ENCODE measurements at places on chromosomes 16 and 17.

DNA sequence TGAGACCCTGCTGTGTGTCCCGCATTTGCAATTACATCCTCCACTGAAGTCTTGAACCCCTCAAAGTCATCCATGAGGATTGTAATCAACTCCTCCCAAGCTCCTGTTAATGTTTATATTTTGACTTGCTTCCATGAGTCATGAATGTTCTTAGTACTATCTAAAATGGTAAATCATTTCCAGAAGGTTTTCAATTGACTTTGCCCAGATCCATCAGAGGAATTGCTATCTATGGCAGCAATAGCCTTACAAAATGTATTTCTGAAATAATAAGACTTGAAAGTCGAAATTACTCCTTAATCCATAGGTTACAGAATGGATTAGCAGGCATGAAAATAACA, 2.5 kb upstream of the C16orf87 start:
- no peak for DNase-seq

- peak; percentile 21 for DNase-seq
Observed at GRCh38 chr16:53282975-53283946, 151.0 kb upstream of the RBL2 start.

- DNase-seq: peak; percentile 78
Observed at GRCh38 chr17:78883089-78883532, 19.9 kb downstream of the CEP295NL start.

- DNase-seq: no peak
Observed at GRCh38 chr17:8038954-8039610, at the start of gene ALOX15B. Gene ALOX15B (plus strand): TSS chr17:8039059. CDS start chr17:8039156, 97 bp downstream.

DNA sequence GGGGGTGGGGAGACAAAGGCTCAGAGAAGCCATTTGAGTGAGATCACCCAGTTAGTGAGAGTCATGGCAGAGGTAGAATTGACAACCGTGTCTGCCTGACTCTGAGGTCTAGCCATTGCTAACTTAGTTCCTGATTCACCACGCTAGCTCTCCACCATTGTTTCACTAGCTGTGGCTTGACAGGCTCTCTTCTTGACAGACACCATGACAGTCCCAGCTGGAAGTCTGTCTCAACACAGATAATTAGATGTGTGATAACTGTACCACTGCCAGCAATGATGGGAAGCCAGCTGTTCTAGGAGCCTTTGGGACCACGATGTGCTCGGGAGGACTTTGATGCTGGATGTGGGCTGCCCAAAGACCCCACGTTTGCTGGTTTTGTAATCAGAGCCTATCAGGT, 170.5 kb upstream of the CACNG3 start:
- DNase-seq: no peak

DNA sequence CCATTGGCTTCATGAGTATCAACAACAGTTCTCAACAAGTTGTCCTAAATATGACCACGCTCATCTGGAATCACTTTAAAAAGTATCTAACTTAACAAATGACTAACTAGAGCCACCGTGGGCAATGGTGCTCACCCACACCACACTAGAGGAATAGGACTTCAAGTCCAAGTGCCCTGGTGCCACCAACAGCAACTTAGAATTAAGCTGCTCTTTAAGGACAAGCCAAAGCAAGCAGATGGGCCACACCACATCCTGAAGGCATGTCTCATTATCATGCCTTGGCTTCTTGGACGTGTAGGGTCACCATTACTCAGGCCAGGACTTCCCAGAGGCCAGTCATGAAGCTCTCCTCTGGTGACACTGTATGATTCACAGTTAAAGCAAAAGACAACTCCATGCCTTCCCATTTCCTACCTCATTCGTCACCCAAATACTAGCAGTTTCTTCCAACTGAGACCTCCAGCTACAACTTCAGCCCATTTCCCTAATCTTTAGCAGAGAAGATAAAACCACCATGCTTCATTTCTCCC, 9.4 kb upstream of the SLC6A4 start:
- no peak for DNase-seq

DNA sequence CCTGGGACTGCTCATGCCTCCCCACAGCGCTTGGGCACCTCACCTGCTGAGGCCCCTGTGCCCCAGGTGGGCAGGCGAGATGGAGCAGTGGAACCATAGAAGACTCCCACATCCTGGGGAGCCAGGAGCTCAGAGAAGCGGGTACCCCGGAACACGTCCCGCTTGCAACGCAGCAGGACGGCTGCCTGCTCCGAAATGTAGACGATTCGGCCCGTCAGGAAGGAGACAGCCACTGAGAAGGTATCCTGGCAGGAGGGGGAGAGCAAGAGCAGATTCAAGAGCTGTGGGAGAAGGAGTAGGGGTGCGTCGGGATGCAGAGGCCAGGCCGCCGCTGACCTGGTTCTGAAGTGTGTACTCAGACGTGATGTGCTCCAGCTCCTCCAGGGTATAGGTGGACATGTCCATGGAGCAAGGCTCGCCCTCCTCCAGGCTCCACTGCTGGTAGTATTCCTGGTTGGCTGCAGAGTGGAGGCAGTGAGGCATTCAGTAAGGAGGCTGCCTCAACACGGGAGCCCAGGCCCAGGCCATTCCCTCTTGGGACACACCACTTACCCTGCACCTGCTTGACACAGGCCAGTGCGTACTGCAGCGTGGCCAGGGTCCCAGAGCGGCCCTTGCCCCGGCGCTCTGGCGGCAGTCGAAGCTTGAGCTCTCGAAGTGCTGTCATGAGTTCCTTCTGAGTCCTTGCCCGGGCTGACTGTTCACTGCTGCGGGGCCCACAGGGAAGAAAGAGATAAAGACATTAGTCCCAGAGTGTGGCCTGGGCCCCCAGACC, 2.6 kb downstream of the PER1 start:
- no peak for DNase-seq

DNA sequence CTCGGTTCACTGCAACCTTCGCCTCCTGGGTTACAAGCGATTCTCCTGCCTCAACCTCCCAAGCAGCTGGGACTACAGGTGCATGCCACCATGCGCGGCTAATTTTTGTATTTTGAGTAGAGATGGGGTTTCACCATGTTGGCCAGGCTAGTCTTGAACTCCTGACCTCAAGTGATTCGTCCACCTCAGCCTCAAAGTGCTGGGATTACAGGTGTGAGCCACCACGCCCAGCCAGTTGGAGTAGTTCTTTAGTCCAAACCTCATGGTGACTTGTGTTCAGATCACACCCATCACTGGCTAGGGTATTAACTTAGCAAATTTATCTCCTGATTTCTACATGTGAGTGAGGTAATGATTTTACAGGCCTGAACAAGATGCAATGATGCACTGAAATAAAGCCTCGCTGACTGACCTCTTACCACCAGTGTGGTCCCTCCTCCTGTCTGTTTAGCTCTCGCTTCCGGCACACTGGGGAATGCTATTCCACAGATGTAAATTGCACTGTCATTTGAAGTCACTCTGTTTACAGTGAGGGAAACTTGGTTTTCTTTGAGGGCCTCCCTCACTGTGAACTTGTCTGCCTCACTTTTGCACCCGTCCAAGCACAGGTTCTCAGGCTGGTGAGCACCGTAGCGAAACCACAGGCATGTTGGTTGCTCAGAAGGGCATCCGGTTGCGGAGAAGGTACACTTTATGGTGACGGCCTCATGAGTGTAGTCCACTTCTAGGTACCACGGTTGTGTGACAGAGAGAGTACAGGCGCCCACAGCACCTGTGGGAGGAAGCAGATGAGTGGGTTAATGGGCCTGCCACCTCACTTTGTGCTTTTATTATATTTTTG, 5.5 kb downstream of the IGSF6 start:
- no peak for DNase-seq

DNA sequence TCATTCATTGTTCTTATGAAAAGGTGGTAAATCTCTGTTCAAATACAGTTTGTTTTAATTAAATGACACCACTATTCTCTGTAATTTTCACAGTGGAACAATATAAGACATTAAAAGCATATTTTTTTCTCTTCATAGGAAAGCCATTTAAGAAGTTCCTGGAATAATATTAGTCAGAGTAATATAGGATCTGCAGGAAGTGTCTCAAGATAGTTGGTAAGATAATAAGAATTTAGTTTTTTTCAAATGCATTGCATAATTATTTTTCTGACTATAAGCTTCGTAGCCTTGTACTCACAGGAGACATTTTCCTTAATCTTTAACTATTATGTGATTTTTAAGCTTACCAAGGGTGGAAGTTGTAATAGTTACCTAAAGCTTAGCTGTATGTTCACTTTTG, 16.9 kb downstream of the STXBP4 start:
- DNase-seq: no peak

- no peak for DNase-seq
Observed at GRCh38 chr17:13008461-13008860, 9.4 kb downstream of the ELAC2 start.

DNA sequence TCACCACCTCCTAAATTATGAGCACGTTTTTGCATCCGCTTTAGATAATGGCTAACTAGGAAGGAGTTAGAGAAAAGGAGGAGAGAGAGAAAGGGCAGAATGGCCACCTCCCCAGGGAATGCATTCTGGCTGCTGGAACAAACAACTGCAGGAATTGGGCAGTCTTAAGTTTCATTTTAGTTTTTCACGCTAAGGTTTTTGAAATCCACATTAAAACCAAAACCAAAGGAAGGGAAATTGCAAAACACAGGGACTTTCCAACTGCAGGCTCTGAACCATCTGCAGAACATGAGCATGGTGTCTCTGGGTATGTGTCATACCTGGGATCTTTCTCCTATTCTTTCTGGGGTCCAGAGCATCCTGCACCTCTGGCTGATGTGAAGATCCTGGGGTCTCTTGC, 12.1 kb upstream of the CCL8 start:
- DNase-seq: no peak

GRCh38 chr17:7840875-7841274, 6.9 kb downstream of the KDM6B start:
- no peak for DNase-seq

GRCh38 chr17:40361925-40362695, 2.4 kb downstream of the GJD3 start:
- no peak for DNase-seq

DNA sequence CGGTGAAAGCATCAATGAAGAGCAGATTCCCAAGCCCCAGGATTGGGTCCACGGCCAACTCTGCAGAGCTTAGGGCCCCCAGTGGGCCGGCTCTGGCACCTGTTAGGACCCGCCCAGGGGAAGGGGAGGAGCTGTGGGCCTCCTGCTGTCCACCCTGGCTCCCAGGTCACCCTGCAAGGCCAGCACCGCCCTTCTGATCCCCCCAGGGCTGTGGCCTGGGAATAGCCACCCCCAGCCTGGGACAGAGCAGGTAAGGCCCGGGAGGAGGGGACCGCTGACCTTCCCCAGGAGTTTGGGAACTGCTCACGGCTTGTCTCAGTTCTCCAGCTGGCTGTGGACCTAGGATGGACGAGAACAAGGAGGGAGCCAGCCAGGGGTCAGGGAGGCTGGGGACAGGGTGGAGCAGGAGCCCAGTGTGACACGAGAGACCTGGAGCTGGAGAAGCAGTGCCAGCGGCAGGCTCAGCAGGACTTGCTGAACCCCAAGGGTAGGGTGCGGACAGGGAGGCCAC, 39.3 kb upstream of the SLC38A10 start:
- no peak for DNase-seq

GRCh38 chr16:67226295-67226803, 581 bp upstream of the TMEM208 start:
- no peak for DNase-seq

GRCh38 chr16:23482778-23483177, 27.5 kb downstream of the GGA2 start:
- DNase-seq: no peak

DNA sequence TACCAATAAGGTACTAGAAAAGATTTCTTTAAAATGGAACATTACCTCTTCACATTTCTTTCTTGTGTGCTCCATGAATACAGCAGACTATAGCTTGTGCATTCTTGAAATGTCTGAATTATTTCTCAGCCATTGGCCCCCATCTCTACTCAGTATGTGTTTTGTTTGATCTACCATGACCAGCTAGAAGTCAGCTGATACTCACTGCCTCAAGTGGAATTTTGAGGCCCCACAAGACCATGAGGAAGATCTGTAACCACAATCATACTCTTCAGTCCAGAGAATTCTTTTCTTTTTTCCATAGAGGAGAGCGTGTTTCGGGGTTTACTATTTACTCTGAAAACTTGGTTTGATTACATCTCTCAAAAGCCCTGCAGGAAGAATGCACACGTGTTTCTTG, 319.1 kb downstream of the TOX3 start:
- DNase-seq: no peak

- DNase-seq: no peak
Observed at GRCh38 chr17:82076785-82077591, 11.4 kb upstream of the DUS1L start.

- DNase-seq: no peak
Observed at GRCh38 chr17:27280527-27280926, 13.4 kb upstream of the WSB1 start.

GRCh38 chr16:47567321-47567720, 106.2 kb downstream of the PHKB start:
- DNase-seq: no peak

DNA sequence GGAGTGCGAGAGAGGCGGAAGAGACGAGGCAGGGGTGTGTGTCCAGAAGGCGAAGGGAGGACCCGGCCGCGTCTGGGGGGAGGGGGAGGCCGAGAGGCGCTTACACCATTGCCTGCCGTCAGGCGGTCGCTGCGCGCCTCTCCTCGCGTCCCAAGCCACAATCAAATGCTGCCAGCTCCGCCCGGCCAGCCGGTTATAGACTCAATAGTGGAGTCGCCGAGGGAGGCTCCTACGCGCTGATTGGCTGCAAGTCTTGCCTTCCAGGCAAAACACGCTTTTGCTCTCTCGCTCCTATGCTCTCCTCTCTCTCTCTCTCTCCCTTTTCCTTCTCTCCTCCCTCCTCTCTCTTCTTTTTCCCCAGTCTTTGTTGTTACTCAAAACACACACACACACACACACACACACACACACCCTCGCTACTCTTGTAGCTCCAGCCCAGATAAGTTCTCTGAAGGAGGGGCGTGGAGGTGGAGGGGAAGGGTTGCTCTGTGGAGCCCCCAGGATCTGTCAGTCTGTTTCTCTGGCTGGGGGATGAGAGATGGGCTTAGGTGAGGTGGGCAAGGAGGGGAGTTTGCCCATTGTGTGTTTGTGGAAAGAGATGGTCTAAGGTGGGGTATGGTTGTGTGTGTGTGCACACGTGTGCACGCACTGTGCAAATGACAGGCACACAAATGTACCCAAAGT, at the start of gene DLX3:
TSS of gene DLX3 (minus strand) at position 170 of the 684 bp plus-strand sequence. CDS start 226 bp downstream, outside the sequence.
- DNase-seq: peak; percentile 32

GRCh38 chr16:85641776-85642176, 28.7 kb downstream of the GSE1 start:
- no peak for DNase-seq

All from retinal pigment epithelial cell (primary cell).